Kidney tubule cell (primary cell): ENCODE measurements at places on chromosomes 3 and 15.

DNA sequence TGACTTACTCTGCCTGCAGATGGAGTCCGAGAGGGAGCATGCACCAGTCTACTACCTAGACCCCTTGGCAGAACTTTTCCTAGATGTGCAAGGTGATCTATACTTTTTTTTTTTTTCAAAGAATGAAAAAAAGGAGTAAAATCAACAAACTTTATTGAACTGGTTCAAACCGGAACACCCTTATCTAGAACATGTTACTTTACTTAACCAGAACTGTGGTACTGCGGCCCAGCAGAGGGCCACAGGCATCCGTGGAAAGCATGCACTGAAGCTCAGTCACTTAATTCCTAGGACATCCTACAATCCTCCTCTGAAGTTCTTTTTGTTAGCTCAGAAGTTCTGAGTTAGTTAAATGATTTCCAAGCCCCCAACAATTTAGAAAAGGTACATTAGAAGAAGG, 21.6 kb downstream of the CHAC1 start:
- no peak for DNase-seq

DNA sequence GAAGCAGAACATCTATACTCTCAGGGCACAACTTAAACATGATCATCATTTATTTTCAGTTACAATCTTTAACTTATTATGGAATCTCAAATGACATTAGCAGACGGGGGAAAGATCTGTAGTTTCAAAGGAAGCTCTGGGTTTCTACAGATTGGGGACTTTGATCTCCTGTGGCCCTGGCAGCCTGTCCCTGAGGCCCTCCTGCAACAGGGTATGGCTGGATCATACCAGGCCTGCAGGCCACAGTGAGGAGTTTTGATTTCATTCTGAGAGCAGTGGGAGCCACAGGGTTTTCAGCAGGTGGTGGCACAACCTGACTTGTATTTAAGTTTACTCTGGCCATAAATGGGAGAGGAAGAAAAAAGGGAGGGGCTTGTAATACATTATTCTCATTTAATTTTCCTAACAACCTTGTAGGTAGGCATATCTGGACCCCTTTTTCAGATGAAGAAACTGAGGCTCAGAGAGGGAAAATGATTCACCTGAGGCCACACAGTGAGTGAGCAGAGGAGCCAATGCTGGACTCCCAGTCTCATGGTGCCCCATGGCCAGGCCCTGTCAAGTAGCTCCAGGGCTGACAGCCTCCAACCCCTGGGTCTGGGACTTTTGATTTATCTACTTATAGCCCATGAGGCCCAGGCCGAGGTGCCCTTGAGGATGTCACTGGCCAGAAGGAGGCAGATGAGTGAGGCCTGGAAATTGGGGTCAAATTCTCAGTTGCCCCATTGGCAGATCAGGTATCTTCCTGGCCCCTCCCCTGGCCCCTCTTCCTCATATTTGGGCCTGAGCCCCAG, 71.0 kb downstream of the ATP2B2 start:
- no peak for DNase-seq

GRCh38 chr15:73684581-73685455, 635 bp downstream of the CD276 start:
- peak; percentile 61 for DNase-seq

DNA sequence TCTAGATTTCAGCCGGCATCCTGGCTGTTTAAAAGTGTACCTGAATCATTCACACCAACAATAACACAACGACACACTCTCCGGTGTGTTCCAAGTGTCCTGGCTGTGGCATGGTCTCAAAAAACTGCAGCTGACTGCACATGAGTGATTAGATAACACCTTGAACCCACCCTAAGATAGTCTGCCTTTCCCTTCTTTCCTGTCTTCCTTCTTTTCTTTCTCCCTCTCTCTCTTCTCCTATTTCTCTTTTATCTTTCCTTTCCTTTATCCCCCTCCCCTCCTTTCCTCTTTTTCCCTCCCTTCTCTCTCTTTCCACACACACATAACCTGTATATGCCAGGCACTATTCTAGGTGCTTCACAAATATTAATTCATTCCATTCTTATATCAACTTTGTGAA, 1.2 kb upstream of the FAH start:
- no peak for DNase-seq

GRCh38 chr3:47443611-47443995, 32.1 kb downstream of the SCAP start:
- DNase-seq, result peak; percentile 36

DNA sequence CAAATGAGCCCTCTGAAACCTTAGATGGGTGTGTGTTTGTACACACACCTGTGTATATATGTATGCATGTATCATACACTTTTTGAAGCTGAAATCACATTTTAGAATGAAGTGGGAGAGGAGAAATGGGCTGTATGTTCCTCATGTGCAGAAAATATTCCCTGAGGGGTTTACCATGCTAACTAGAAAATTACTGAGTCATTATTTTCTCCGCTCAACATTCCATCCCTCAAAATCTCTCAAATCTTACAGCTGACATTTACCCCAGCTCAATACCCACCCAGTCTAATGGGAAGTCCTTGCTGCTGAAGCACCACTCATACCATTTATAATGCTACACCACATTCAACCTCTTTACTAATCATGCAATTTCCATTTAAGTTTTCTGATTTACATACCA, 138.6 kb downstream of the P2RY1 start:
- no peak for DNase-seq

GRCh38 chr3:10160346-10160745, 4.4 kb upstream of the IRAK2 start:
- no peak for DNase-seq

GRCh38 chr15:60004846-60005351, 788 bp downstream of the FOXB1 start:
- no peak for DNase-seq

GRCh38 chr3:69194431-69195165, 72.2 kb upstream of the LMOD3 start:
- no peak for DNase-seq

- peak; percentile 55 for DNase-seq
These were observed 555 bp downstream of the ATP11B start for GRCh38 chr3:182793663-182794454.

- peak; percentile 22 for DNase-seq
These were observed 2.1 kb downstream of the RPP25 start for GRCh38 chr15:74954515-74954914.

DNA sequence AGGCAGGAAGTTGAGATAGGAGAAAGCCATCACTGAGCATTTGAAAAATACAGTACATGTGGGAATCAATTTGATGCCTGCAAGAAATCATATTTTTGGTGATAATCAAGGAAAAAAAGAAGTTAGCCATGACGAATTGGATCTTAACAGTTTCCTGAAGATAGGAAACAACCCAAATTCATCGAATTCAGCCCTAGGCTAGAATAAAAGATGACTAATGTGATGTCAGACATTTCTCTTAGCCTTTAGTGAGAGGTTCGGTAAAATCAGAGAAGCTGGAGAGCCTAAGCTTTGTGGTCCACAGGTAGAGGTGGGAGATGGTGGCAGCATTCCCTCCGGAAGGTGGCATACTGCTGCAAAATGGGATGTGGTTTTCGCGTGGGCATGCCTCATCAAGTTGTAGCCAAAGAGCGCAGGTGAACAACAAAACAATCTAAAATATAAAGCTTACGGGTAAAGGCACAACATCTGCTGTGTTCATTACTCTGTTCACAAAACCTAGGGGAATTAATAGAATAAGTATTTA, 144.1 kb upstream of the ALCAM start:
- DNase-seq, result no peak

DNA sequence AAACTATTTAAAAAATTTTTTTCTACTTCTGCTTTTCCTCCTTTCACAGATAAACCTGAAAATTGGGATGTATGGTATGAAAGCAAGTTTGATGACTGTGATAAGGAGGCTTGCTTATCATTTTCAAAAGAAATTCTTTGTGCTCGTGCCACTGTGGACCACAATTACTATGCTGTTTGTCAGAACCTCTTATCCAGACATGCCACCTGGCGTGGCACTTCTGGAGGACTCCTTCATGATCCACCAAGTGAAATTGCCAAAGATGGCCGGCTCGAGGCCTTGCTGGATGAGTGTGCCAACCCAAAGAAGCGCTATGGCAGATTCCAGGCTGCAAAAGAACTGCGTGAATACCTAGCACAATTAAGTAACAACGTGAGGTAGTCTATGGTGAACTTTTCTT, 17.8 kb downstream of the DIPK2A start:
- no peak for DNase-seq

GRCh38 chr3:32758375-32758753, 59.4 kb upstream of the TRIM71 start:
- DNase-seq, result no peak

DNA sequence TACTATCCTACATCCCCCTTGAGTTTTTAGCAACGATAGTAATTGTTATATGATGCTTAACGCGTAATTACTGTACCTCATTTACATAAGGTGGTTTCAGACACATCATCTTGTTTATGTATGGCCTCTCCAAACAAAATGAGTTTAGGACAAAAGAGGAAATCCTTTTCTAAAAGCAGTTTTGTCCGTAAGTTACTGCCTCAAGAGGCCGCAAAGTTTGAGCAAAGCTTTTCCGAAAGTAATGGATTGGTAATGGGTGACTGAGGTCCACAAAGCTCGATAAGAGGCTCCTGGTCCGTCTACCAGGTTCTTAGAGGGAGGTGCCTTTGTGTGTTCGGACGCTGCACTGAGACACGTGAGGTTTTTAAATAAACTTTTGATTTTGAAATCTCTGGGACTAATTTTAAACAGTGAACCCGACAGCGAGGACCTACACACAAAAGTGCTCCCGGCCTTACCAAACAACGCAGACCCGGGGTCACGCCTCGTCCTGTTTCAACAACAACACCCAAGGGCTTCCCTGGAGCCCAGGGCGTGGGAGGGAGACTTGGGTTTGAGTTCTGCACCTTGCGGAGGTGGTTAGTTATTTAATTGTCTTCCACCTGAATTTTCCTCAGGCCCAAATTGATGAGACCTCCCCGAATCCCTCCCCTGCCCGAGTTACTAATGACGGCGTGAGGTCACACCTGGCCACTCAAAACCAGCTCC, 456 bp upstream of the C15orf61 start:
- no peak for DNase-seq

- no peak for DNase-seq
These were observed 4.8 kb downstream of the ATP8B4 start for GRCh38 chr15:50113992-50114780.

DNA sequence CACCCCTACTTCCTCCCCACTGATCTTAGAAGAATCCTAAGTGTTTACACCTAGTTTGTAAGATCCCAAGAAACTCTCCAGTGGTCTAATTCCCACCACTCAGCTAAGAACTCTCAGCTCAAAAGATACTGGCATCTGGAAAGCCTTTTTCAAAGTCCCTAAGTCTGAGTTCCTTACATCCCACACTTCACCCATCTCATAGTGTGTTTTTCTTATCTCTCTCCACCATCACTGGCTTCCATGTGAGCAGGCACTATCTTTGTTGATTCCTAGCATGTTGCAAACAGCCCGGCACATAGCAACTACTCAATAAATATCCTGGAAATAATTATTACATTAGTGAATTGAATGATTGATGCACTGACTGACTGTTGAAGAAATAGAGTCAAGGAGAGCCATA, 173.7 kb downstream of the FHIT start:
- DNase-seq, result no peak

- peak; percentile 93 for DNase-seq
These were observed 105.0 kb upstream of the GAP43 start for GRCh38 chr3:115518100-115518852.

DNA sequence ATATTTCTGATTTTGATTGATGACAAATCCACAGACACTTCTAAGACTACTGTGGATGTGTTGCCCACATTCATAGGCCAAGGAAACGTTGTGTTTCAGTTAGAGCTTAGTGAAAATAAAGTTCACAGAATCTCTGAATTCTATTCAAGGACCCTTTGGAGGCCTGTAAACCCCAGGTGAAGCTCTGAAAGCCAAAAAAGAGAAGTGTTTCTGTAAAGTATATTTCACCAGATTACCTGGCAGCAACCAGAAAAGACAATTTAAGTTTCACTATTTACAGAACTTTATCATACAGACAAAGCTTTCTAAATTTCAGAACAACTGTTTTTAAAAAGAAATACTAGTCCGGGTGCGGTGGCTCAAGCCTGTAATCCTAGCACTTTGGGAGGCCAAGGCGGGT, 2.6 kb downstream of the CLPX start:
- DNase-seq, result no peak

- DNase-seq, result no peak
These were observed 205.3 kb downstream of the SOX2 start for GRCh38 chr3:181917027-181917426.

DNA sequence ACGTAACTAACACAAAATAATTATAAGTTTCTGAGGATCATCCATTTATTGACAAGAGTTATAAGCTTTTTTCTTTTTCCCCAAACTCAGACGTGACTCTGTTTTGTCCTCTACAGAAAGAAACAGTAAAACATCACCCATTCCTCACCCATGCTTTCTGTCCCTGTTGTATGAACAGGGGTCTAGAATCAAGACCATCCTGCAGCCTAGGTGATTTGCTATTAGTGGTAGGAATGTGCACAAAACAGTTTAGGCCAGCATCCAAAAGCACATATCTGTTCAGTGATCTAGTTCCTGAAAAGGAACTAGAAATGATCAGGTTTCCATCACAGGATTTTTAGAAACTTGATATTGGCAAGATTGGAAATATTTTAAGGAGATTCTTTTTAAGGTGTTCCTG, 527.6 kb downstream of the SOX2 start:
- DNase-seq, result no peak

- no peak for DNase-seq
These were observed 555.6 kb upstream of the RGMA start for GRCh38 chr15:93644595-93644994.

DNA sequence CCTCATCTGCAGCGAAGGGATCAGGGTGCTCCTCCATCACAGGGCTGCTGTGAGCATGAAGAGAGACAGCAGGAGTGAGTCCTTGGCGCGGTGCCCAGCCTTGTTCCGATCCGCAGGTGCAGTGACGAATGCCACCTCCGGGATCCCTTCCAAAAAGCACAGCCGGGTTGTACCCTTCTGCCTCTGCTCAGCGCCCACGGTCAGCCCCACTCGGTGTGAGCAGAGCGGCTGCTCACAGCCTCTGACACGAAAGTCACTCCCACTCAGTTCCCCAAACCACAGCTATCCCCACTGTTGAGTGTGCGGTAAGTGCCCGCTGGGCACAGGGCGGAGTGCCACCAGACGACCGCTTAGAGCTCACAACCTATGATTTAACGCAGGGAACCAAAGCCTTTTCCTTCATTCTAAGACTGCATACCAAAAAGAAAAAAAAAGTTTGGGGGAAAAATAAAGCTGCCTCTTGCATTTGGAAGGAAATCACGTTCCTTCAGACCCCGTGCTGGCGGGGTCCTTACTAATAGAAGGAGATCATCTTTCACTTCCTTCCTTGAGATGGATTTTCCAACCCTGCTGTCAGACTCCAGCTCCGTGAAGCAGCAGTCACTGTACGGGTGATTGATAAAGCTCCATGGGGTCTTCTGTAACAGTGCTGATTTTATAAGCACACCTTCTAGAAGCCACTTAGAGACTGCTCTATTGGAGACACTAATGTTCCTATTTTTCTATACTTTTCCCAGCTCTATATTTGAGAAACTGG, 34.7 kb upstream of the TUBGCP5 start:
- DNase-seq, result peak; percentile 41

- DNase-seq, result no peak
These were observed 740.5 kb downstream of the ROBO2 start for GRCh38 chr3:77780278-77780996.

- no peak for DNase-seq
These were observed 45.2 kb upstream of the GOLGA8B start for GRCh38 chr15:34628577-34629152.
